Activated CD8-positive, alpha-beta memory T cell treated with anti-CD3 and anti-CD28 coated beads for 36 hours (primary cell): ENCODE measurements at places on chromosomes 5 and 9. TPM values are rescaled to one million over a fixed set of nuclear protein-coding genes. Genes with fewer than 3 reads are reported as not detected.

ALDH1A1 gene
- not detected for total RNA-seq

FGF18 gene
- total RNA-seq = 0.13 TPM

SEMA6A gene
- not detected for total RNA-seq

IFNA2 gene
- not detected for total RNA-seq

ARHGEF28 gene
- total RNA-seq = not detected

TMC1 gene
- not detected for total RNA-seq

NPR2 gene
- total RNA-seq = 9.7 TPM

RASEF gene
- total RNA-seq = not detected

NSA2 gene
- total RNA-seq = 156 TPM

PTTG1 gene
- total RNA-seq = 103 TPM

PLAC8L1 gene
- total RNA-seq = 0.46 TPM

C5orf34 gene
- 7.9 TPM for total RNA-seq

TEK gene
- not detected for total RNA-seq

MAMDC2 gene
- total RNA-seq = not detected

TICAM2 gene
- total RNA-seq = 1.0 TPM

OR1Q1 gene
- not detected for total RNA-seq

C5orf47 gene
- total RNA-seq = not detected

ANKDD1B gene
- 0.17 TPM for total RNA-seq

SLC25A48 gene
- total RNA-seq = not detected

TAF7 gene
- 58.0 TPM for total RNA-seq

ADAMTS19 gene
- total RNA-seq = not detected

SLC6A7 gene
- total RNA-seq = not detected

BHMT gene
- total RNA-seq = not detected

PLPPR1 gene
- not detected for total RNA-seq

TNFSF8 gene
- 43.5 TPM for total RNA-seq

PCDHB2 gene
- not detected for total RNA-seq

KCNN2 gene
- total RNA-seq = not detected

SPRY4 gene
- total RNA-seq = 1.5 TPM

ST8SIA4 gene
- 46.0 TPM for total RNA-seq

TNFSF15 gene
- 0.29 TPM for total RNA-seq

CDH9 gene
- total RNA-seq = not detected
